ENCODE measurements at places on chromosomes 2 and 18. TPM values are rescaled to one million over a fixed set of nuclear protein-coding genes. Genes with fewer than 3 reads are reported as not detected.
A peak's percentile ranks its signal among the peaks of the same experiment; 100 is the strongest.

Gene MITD1
- 71.5 TPM for total RNA-seq

Gene DCDC2C
- total RNA-seq: not detected

Gene ASXL3
- not detected for total RNA-seq

Gene SRD5A2
- not detected for total RNA-seq

Gene MCFD2
- 25.6 TPM for total RNA-seq

Gene BOK
- total RNA-seq: 0.35 TPM

Gene PDE11A
- total RNA-seq: not detected

- no peak for DNase-seq
Observed at GRCh38 chr2:125959047-125959446, 696.9 kb upstream of the GYPC start.

DNA sequence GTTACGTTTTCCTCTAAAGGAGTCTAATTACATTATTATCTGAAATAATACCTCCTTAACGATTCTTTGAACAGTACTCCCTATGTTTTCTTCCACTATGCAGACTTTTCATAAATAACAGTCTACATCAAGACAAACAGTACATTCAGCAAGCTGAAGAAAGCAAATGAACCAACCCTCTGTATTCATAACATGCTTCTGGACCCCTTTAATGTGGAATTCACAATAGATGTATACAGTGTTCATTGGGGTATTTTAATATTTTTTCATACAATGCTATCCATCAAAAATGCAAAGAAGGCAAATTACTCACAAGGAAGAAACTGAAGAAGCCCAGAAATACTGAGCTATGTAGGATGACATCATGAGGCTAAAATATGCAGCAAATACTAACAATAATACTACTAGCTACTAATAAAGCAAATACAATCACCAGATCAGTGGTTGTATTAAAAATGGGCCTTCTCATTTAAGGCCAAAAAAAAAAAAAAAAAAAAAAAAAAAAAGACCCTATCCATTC is 408.6 kb downstream of the MTX2 start:
- DNase-seq: no peak

DNA sequence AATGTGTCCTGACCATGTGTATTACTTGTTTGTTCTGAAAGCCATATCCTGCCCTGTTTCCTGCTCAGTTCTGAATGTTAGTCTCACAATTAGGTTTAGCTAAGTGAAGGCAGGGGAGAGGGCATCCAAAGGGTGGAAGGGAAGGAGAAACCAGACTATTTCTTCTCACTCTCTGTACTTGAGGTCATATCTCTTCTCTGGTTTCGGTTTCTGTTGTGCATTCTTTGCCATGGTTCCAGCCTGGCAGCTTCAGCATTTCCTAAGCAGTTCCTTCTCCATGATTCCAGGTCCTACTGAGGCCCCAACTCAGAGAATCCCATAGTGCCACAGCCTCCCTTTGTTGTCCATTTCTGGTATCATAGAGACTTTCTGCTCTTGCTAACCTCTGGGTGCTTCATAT is 40.3 kb upstream of the HNMT start:
- no peak for DNase-seq

- peak; percentile 74 for DNase-seq
Observed at GRCh38 chr2:30422444-30423040, 24.5 kb upstream of the LCLAT1 start.

DNA sequence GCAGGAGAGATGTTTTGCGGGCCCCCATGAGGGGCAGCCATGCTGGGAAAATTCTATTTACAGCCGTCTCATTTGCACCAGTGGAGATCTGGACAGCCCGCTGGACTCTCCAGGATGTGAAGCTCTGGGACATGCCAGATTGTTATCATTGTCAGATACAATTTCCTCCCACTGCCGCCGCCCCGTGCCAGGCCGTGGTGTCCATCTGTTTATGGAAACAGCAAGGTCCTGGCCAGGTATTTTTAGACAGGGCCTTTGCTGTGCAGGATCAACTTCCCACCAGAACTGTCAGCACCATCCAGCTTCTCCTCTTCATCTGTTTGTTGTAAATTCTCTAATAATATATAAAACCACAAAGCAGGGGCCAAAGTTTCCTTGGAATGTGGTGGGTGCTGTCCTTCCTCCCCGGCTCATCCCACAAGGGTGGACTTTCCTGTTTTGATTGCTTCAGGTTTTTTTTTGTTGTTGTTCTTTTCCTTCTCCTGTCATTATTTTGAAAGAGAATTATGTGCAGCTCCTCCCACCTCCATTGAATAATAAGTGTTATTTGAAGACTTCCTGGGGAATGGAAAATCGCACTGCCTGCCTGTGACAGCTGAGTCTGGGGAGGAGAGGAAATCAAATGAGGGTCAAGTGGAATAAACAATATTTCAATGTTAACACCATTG is 398.1 kb downstream of the TNS1 start:
- DNase-seq: no peak

GRCh38 chr2:237864940-237865622 is 5.7 kb downstream of the RAMP1 start:
- DNase-seq: no peak

DNA sequence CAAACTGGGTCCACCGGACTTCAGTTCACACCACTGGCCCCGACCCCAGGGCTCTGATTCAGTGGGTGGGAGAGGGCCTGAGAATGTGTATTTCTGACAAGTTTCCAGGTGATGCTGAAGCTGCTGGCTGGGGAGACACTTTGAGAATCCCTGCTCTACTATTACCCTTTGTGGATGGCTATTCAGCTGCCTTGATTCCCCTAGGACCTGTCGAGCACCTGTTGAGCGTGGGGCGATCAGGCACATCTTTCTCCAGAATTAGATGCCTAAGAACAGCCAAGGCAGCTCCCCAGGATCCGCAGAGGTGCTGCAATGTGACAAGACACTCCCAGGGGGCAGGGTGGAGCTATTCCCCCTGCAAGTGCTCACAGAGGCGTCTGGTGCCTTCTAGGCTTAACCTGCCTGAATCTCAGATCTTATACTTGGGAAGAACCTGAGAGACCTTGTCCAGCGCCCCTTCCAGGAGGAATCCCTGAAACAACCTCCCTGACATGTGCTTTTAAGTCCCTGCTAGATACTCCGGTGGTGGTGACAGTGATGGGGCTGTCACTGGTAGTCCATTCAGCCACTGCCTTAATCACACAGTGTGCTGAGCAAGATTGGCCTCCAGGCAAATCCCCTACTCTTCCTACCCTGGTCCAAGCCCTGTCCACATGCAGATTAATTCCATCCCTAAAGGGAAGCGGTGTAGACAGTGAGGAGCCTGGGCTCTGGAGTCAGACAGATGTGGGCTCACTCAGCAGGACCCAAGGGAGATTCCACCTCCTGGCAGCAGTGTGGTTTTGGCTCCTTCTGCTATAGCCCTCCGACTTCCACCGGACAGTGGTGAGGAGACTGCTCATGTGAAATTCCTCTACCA is 43.4 kb upstream of the OTOF start:
- DNase-seq: no peak

GRCh38 chr18:54714851-54715250 is 113.4 kb upstream of the RAB27B start:
- no peak for DNase-seq

GRCh38 chr2:175169191-175169590 is 1.2 kb upstream of the ATF2 start:
- DNase-seq: no peak

DNA sequence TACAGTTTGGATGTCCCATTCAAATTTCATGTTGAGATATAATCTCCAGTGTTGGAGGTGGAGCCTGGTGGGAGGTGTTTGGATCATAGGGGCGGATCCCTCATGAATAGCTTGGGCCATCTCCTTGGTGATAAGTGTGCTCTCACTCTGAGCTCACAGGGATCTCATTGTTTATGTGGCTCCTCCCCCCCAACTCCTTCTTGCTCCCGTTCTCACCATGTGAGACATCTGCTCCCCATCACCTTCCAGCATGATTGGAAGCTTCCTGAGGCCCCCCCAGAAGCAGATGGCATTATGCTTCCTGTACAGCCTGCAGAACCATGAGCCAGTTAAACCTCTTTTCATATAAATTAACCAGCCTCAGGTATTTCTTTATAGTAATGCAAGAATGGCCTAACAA is 3.0 kb upstream of the INPP1 start:
- no peak for DNase-seq

DNA sequence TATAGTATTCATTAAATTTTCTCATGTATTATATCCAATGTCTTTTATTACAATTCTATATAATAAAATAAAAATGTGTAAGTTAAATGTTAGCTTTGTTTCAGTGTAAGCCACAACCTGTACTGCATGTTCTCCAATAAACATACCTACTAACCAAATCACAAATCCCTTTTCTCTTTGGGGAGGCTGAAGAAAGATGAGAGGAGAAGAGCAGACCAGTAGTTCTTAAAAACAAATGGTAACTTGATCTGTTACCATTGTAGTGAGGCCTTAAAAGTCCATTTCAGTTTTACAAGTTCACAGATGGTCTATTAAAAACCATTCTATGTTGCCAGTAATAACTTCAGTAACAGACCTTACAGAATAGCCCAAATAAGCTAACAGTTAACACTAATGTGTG is 100.5 kb downstream of the SOS1 start:
- no peak for DNase-seq

GRCh38 chr2:101736861-101737291 is 39.4 kb downstream of the MAP4K4 start:
- peak; percentile 47 for DNase-seq

- DNase-seq: no peak
Observed at GRCh38 chr2:219515874-219516629, 1.8 kb downstream of the ASIC4 start.

GRCh38 chr2:39368376-39368775 is 68.7 kb downstream of the MAP4K3 start:
- no peak for DNase-seq

DNA sequence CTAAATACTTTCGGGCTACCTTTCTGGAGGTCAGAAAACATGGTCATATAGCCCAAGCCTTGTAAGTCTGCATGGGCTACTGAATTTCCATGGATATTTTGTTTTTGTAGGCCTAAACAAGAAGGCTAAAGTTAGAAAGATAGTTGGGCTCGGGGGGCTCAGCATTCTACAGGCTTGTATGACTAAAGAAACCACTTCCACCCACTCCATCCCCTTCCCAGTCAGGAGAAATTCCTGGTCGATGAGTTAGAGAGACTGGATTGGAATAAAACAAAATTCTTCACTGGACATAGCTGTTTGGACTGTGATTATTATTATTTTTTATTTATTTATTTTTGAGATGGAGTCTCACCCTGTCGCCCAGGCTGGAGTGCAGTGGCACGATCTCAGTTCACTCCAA is 539.4 kb upstream of the TNP1 start:
- no peak for DNase-seq

DNA sequence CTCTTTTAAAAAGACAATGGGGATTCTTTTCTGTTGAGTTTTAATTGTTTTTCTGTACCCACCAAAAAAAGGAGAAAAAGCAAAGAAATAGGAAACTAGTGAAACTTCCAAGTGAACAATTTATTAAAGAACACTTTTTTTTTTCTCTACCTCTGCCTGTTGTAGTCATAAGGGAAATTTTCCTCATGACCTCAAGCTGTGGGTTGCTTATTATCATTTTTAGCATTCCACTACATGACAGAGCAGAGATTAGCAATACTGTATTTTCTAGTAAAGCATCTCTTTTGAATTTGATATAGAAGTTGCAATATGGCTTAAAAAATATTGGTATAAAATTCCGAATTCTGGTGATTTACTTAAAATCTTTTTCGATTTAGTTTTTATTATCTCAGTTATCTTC is 87.9 kb upstream of the LRRTM1 start:
- DNase-seq: no peak

DNA sequence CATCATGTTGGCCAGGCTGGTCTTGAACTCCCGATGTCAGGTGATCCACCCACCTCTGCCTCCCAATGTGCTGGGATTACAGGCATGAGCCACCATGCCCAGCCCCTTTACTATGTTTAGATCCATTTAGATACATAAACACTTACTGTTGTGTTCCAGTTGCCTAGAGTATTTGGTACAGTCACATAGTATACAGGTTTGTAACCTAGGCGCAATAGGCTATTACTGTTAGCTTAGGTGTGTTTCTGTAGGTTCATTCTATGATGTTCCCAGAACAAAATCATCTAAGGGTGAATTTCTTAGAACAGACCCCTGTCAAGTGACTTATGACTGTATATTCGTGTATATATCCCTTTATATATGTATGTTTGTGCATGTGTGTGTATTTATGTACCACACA is 61.8 kb downstream of the MYCN start:
- no peak for DNase-seq

- no peak for DNase-seq
Observed at GRCh38 chr18:49731860-49732311, 81.4 kb downstream of the ACAA2 start.

DNA sequence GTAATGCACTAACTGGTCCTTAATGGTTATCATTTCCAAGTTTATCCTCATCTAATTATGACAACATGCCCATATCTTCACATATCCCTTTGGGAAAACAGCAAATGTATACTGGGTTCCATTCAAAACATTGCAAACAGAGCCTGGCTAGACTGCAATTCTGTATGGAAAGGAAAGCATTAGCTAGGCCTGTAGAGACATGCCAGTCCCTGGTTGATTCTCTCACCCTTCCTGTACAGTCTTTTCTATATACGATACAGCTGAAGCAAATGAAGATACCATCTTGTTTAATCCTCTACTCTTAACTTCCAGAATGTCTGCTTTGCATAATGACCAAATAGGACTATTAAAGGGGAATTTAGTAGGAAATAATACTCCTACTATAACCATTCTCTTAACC is 294.4 kb upstream of the MC4R start:
- DNase-seq: no peak

DNA sequence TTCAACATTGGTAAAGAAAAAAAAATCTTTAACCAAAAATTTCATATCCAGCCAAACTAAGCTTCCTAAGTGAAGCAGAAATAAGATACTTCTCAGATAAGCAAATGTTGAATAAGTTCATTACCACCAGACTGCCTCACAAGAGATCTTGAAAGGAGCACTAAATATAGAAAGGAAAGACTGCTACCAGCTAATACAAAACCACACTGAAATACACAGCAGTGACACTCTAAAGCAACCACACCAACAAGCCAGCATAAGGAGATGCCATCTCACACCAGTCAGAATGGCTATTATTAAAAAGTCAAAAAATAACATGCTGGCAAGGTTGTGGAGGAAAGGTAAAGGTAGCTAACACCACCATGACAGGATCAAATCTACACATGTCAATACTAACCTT is 74.0 kb upstream of the LHCGR start:
- DNase-seq: no peak

DNA sequence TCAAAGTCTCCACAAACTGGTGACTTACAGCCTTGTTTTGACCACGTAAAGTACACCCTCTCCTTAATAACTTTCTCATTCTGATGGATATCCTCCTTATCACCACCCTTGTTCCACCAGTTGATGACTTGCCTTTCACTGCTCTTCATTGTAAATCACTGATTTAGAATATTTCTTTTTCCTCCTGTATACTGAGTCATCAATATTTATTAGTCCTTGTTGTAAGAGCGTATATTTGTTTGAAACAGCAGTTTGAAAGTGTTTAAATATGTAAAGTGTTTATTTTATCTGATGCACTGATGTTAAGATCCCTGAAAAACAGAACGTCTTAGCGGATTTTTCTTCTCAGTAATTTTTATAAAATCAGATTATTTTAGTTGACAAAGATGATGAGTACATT is 34.2 kb upstream of the DYSF start:
- DNase-seq: no peak

- no peak for DNase-seq
Observed at GRCh38 chr2:20212459-20212870, 12.5 kb downstream of the SDC1 start.

All from activated naive CD4-positive, alpha-beta T cell treated with anti-CD3 and anti-CD28 coated beads, Interleukin-2, amount 50 U/mL, for 72 hours (primary cell).